T-helper 17 cell (primary cell): ENCODE measurements at places on chromosomes 13 and 19.

GRCh38 chr19:53246498-53246897, 8.2 kb downstream of the ZNF677 start:
- no peak for DNase-seq

DNA sequence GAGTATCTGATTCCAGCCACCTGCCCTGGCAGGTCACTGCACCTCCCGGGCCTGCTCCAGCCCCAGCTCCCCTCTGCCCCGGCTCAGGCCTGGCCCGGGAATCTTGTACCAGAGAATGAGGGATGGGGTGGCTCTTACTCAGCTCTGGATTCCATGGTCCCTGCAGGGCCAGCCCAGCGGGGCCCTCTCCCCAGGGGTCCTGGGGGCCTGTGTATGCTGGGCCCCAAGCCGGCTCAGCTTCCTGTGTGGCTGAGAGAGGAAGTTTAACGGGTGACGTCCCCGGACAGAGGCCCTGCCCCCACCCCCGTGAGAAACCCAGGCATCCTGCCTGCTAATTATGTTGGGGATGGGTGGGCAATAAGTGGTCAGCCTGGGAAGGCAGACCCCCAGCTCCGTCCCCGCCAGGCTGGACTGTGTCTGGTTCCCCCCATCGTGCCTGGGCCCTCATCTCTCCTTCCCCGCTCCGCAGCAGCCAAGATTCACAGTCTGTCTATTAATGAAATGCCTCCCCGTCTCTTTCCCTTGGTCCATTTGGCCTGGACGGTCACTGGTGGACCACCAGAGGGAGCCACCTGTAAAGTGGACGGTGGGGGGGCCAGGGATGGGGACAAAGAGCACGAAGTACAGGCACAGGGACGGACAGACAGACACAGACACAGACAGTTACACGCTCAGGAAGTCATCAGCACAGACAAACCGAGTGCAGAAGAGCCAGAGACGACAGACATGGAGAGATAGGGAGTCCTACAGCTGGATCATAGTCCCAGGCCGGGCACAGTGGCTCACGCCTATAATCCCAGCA, at the start of gene DENND1C:
Gene DENND1C (minus strand): TSS at position 247 of the 802 bp plus-strand sequence. CDS start 92 bp downstream, at position 155.
- DNase-seq: no peak

DNA sequence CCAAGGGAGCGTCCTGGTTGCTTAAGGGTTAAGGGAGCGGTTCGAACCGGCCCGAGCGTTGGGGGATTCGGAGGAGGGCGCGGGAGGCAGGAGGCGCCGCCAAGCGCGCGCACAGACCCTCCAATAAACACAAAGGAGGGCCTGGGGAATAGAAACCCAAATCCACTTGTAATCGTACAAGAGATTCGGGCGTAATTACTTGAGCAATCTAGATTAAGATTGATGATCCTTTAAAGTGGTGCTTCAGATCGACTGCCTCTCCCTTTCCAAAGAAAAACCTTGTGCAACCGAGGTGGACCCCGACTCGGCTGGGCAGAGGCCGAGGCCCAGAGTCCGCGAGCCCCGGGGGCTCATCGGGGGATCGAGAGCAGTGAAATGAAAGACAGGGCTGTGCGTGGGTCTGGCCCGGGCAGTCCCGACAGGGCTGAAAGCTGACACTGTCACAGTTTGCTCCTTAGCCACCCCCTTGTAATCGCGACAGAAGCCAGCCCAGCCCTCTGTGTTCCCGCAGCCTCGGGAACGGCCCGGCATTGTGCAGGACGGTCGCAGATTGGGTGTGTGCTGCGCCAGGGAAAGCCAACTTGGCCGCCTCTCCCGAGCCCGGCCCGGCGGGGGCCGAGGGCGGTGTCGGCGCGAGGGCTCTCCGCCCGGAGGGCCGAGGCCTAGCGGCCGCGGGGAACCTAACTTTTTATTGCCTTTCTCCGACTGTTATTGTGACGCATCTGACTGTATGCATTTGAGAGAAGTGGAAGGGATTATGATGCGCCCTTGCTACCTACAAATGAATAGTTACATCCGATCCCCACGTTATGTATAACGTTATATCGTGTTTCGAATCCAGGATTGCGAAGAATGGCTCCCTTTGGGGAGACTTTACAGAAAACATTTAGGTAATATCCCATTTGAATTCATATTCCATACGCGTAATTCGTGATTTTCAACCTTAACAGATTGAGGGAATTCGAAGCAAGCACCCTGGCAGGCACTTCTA, 5.5 kb downstream of the MAB21L1 start:
- no peak for DNase-seq

- DNase-seq: no peak
Measured at GRCh38 chr13:38943231-38943630, 47.4 kb downstream of the STOML3 start.

GRCh38 chr19:46350758-46351159, 3.9 kb downstream of the PPP5C start:
- DNase-seq: no peak

DNA sequence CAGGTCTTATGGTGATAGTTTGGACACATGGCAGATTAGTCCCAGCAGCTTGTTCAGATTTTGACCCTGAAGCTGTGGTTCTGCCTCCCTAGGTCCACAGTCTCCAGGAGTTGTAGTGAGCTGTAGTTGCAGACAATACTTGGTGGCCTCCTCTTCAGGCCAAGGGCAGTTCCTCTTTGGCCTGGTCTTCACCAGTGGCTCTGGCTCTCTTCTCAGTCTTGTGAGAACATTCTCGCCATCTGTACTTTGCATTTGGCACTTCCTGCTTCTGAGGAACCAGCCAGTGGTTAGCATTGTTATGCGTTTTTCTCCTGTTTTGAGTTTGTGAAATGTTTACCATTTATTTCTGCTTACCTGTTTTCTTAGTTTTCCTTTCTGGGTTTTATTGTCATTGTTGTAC, 40.7 kb downstream of the PCCA start:
- no peak for DNase-seq
